Activated CD4-positive, alpha-beta T cell treated with anti-CD3 and anti-CD28 coated beads, Interleukin-2, Interleukin-4, amounts not matched to agents 100 ng/mL and 50 ng/mL, durations not matched to agents 16 hours and 8 hours (primary cell): ENCODE measurements at places on chromosomes 6 and 20.

- DNase-seq, result no peak
These were observed 23.6 kb downstream of the FOXQ1 start for GRCh38 chr6:1335367-1336037.

GRCh38 chr6:35139924-35140638 is 1.1 kb downstream of the TCP11 start:
- DNase-seq, result peak; percentile 63

DNA sequence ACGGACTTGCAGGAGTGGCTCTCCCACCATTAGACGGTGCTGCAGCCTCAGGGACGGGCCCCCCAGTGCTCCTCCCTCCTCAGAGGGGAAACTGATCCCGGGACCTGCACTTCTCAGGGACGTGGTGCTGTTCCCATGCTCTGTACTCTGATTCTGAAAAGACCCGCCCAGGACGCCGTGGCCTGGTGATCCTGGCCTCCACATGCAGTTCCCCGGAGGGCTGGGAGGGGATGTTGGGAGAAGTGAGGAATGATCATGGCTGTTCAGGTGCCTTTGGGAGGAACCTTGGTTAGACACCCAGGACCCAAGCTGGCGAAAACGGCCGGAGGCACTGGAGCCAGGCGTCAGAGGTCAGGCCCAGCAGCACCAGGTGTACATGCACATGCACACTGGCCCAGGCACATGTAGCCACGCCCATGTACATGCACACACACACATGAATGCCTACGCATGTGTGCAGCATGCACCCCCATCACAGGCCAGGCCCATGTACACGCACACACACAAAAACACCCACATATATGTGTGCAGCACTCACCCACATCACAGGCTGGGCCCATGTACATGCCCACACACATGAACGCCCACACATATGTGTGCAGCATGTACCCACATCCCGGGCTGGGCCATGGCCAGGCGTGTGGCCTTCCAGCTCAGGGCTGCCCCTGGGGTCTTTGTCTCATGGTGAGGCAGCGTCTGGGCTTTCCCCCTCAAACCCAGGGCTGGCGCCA is 52.6 kb upstream of the DACT2 start:
- no peak for DNase-seq

GRCh38 chr6:168741942-168742782 is 301.2 kb downstream of the SMOC2 start:
- DNase-seq, result no peak

DNA sequence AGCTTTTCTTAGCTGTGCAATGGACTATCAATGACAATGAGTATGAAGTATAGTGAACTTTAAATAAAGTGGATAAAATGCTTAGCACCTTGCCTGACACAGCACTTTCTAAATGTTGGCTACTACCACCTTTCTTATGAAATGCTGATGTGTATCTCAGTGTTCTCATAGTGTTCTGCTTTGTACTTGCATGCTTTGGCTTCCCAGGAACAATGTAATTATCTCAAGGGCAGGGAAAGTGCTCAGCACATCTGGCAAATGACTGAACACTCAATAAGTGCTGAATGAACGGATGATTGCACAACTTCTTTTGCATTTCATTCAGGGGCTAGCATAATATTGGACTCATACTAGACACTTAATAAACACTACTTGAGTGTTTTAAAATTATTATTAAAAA is 28.2 kb upstream of the NOX3 start:
- DNase-seq, result no peak

- DNase-seq, result no peak
These were observed 1180.0 kb upstream of the CITED2 start for GRCh38 chr6:140554421-140554820.

DNA sequence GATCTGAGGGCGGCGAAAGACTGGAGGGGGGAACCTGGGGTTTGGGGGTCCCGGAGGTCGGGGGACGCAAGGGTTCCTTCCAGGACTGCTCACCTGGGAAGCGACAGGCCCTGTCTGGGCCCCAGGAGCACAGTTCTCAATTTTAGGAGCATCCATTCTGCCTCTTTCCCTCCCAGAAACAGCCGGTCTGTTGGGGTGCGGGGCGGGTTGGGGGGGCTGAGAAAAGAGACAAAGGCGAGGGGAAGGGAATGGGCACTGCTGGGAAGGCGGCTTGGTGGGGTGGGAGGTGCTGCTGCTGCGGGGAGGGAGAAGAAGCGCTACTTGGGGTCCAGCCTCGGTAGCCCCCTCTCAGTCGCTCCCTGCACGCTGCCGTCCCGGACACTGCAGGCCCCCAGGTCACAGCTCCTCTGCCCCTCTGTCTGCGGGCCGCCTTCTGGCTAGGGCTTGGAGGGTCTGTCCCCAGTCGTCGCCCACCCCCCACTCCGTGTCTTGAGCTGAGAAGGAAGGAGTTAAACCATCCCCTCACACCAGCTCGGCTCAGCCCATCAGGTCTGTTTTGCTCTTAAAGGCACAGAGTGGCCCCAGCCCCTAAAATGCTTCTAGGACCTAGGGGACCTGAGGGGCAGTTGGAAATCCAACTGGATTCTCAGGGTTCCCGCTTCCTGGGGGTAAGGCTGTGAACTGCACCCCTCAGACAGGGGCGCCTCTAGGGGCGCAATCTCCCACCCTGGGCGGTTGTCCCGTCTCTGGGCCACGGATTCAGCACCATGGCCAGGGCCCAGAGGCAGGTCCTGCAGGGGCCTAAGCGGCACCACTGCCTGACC is 690 bp downstream of the GDAP1L1 start:
- DNase-seq, result no peak

- no peak for DNase-seq
These were observed 1336.7 kb upstream of the CITED2 start for GRCh38 chr6:140711019-140711613.

DNA sequence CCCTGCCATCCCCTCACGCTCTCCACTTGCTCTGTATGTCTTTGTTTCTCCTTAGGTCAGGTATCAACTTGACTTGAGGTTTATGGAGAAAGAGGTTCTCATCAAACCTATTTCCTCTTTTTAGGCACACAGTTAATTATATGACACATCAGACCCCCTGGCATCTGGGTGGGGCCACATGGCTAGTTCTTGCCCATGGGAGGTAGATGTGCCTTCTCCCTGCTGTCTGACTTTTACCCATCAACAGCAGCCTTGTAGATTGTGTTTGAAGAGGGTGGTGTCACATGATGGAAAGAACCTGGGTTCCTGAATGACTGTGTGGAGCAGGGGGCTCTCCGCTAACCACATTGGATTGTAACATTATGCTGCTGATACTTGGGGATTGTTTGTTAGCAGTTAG is 7.2 kb upstream of the UQCC2 start:
- DNase-seq, result no peak

DNA sequence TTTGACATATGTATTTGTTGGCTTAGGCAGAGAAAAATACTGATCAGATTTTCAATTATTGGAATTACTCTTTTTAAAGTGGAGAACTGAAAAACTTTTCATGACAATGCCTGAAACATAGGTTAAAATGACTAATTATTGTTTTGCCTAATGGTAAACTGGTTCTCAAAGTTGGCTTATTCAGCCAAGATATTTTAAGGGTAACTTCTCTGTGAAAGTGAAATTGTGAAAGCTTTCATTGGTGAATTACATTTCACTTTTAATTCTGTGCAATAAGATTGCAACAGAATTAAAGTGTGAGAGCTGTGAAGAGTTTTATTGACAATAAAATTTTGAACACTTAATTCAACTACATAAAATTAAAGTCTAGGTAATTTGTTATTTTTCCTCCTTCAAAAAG is 24.5 kb downstream of the KIAA0408 start:
- no peak for DNase-seq

DNA sequence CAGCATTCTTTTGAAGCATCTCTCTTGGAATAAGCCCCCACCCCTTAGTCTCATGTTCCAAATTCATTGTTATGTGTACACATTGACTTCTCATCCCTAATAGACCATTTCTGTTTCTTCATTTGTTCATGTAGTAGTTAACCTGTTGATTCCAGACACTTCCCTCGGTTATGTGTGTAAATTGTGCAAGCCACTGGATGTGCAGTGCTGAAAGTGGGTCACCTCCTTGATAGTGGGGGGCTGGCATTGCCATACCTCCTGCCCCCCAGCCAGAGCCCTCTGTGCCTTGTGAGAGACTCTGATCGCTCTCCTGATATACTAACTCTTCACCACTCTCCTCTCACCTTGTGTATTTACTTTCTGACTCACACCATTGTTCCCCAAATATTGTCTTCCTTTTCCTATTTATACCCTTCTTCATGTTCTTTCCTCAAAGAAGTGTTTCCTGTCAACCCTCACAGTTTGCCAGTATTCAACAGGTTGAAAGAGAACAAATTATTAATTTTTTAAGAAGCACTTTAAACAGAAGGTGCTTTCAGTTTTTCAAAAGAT is 59.0 kb downstream of the HIVEP1 start:
- no peak for DNase-seq

GRCh38 chr6:146915671-146916127 is 288.5 kb upstream of the STXBP5 start:
- DNase-seq, result no peak

DNA sequence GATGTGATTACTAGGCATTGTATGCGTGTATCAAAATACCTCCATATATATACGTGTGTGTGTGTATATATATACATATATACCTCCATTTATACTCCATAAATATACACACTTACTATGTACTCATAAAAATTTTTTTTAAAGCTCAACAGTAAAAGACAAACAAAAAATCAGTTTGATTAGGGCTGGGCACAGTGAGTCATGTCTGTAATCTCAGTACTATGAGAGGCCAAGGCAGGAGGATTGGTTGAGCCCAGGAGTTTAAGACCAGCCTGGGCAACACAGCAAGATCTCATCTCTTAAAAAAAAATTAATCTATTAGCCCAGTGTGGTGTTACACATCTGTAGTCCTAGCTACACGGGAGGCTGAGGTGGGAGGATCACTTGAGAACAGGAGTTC is 24.6 kb downstream of the PDSS2 start:
- no peak for DNase-seq

DNA sequence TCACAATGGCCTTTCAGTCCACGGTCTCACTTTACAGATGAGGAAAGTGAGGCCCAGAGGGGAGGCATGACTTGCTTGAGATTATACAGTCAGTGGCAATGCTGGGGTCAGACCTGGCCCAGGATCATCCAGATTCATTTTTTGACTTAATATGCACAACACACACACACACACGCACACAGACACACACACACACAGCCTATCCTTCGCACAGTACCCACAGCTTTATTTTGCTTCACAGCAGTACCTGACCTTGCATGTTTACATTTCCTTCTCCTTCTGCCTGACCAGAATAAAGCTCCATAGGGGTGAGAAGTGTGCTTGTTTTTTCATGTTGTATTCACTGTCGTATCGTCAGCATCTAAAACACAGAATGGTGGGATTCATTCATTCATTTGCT is 79.8 kb downstream of the VEGFA start:
- DNase-seq, result no peak

DNA sequence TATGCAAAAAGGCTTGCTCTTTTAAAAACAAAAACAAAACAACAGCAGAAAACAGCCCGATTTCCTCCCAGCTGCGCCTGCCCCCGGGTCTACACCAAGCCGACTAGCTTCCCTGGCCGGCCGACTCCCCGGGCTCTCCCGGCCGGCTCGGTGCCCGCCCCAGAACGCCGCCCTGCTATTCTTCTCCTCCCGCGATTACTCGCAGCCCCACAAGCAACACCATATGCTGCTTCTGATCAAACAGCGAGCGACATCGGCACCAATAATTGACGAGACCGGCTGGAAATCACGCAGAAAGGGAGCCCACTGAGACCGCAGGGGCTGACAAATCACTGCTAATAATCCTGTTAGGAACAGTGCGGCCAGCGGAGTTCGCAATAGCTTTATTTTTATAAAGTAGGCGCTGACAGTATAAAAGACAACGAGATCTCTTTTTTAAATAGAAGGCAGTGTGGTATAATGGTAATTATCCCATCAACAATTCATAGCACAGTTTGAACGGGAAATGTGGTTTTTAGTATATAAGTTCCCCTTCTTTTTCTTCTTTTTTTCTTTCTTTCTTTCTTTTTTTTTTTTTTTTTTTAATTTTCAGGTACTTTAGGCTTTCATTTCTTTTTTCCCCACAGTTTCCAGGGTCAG is 3.3 kb downstream of the SIM1 start:
- no peak for DNase-seq

GRCh38 chr6:131683479-131683878 is 17.7 kb downstream of the OR2A4 start:
- DNase-seq, result peak; percentile 65

DNA sequence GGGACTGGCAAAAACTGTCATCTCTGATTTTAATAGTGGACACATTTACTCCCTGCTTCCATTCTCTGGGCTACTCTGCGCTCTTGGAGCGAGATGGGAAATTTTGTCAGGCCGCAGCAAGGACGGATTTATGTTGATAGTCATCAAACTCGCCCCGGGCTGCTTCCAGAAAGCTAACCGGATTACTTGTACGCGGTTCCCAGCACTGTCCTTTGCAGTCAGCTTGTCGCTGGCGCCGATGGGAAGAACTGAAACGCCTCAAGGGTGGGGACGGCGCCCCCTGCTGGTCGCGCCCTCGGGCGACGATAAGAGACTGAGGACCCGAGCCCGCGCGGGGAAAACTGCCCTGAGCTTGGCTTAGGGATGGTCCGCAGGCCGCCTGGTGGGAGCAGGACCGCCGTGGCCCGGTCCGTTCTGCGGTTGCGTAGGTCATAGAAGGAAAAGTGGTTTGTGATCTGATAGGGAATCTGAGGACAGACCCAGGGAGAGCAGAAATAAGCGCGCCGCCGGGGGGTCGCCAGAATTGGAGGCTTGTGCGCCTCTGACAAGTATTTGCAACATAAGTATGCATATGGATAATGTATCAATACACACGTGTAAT is 984 bp upstream of the ABT1 start:
- peak; percentile 90 for DNase-seq

DNA sequence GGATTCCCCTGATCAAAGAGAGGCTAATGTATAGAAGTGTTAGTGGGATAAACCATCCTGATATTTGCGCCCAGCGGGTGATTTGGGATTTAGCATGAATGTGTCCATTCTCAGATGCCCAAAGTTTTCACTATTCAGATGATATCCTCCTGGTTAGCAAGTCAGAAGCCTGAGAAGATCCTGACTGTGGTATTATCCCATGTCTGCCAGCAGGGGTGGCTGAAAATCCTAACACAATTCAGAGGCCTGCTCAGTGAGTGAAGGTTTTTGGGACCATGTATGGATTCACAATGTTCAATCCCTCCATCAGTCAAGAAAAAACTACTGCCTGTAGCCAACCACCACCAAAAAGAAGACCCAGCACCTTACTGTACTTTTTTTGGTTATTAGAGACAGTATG is 34.1 kb upstream of the SPACA1 start:
- DNase-seq, result no peak

DNA sequence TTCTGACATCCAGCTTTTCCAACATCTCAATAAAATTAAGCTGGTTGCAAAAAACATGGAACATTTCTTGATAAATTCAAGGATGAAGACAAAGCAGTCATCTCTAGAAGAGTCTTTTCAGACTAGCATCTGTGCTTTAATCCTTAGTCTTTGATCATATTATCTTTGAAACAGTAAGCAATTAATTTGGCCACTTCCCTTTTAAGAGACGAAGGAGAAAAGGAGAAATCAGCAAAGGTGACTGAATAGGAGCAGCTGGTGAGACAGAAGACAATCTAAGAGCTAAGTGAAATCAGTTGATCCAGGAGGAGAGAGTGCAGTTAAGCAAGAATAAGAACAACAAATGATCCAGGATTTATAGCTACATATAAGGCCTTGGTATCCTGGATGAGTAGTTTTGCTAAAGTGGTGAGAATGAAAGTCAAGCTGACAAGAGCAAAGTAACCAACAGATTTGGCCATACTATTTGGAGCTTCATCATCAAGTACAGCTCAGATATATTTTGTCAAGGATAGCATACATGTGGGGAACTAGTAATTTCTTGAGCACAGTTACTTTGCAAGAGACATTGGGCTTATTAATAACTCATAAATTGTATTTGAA is 215.5 kb downstream of the ADGB start:
- DNase-seq, result no peak

GRCh38 chr6:35484921-35485392 is 11.9 kb downstream of the TEAD3 start:
- DNase-seq, result no peak
